Retinal pigment epithelial cell (primary cell): ENCODE measurements at places on chromosomes 2 and 18.

DNA sequence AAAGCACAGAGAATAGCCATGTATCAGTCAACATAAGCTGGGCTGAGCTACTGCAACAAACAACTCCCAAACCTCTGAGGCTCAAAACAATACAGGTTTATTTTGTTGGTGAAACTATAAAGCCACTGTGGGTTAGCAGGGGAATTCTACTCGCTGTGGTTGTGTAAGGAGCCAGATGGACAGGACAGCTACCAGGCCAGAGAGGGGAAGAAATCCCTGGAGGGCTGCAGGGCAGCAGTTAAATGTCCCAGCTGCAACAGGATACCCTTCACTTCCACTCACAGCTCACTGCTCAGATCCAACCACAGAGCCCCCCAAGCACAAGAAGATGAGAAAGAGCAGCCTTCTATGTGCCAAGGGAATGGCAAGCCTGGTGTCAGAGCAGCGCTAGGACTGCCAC, 245.9 kb upstream of the RAB6C start:
- no peak for DNase-seq

- DNase-seq, result no peak
Measured at GRCh38 chr18:37322492-37323035, 243.0 kb downstream of the CELF4 start.

DNA sequence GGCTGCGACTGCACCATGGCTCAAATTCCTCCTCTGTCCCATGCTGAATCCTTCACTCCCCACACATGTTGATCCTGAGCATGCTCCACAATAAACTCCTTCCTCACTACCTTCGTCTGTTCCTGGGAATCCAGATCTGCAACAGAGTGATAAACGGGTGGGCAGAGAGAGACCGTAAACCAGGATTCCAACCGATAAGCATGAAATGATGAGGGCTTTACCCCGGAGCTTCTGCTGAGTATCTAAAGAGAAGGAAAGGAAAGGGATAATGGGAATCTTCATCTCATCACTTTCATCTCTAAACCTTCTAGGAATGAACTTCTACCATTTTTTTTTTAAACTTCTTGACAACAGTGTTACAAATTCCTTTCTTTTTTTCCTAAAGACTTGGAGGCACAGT, 329.3 kb upstream of the TNP1 start:
- no peak for DNase-seq

- no peak for DNase-seq
Measured at GRCh38 chr2:64410671-64411070, 43.3 kb upstream of the LGALSL start.

DNA sequence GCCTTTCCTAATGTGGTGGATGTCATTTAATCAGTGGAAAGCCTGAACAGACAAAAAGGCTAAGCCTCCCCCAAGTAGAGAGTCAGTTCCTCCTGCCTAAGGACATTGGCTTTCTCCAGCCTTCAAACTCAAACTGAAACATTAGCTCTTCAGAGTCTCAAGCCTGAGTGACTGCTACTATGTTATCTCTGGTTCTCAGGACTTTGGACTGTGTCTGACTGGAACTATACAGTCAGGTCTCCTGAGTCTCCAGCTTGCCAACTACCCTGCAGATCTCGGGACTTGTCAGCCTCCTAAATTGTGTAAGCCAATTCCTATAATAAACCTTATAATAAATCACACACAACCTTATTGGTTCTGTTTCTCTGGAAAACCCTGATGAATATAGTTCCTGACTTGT, 12.6 kb downstream of the HYCC2 start:
- DNase-seq, result no peak

- DNase-seq, result no peak
Measured at GRCh38 chr2:184304006-184304405, 294.3 kb upstream of the ZNF804A start.

- peak; percentile 60 for DNase-seq
Measured at GRCh38 chr18:21264651-21265050, 22.6 kb downstream of the GREB1L start.

DNA sequence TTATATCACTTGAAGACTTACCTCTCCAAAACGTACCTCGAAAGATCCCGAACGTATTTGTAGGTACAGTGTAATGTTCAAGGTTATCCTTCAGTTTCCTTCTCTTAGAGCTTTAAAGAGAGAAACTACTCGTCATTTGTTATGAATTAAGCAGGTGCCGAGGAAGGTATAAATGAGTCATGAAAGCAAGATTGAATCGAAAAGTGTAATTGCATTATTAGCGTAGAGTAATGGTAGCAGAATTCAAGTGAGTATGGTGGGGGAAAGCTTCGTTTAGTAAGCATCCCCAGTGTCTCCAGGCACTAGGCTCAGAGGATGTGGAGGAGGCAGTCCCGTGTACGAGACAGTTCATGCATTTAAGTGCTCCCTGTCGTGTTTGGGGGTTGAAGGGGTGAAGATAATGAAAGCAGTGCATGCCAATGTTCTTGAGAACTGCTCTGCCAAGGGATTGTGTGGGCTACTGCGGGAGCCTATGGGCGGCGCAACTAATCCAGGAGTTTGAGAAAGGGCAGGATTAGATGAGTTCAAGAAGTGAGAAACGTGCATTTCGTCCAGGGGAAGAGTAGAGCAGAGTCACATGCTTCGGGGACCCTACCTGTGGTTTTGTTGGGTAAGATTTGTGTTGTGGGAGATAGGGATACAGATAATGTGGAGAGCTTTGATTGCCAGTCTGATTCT, 858 bp downstream of the POLR1B start:
- DNase-seq, result peak; percentile 8
